ENCODE measurements at places on chromosomes 5 and 9. TPM values are rescaled to one million over a fixed set of nuclear protein-coding genes. Genes with fewer than 3 reads are reported as not detected.

- no peak overlapping the region for H3K27ac ChIP-seq
- no peaks in the 10 kb centered on the region for H3K27me3 ChIP-seq
- no peaks in the 10 kb centered on the region for H3K36me3 ChIP-seq
- DNase-seq, result no peak
Observed at GRCh38 chr5:127612441-127613141, 36.3 kb upstream of the CTXN3 start.

MOB3B gene
- 22.5 TPM for total RNA-seq

- no peak overlapping the region for H3K4me3 ChIP-seq
- DNase-seq, result no peak
- H3K36me3 ChIP-seq, result no peaks in the 10 kb centered on the region
- H3K27me3 ChIP-seq, result no peaks in the 10 kb centered on the region
- no peak overlapping the region for H3K27ac ChIP-seq
Observed at GRCh38 chr9:133309608-133310007, 26.4 kb downstream of the SURF6 start.

- H3K27ac ChIP-seq, result no peak overlapping the region
- H3K36me3 ChIP-seq, result no peaks in the 10 kb centered on the region
- no peak for DNase-seq
- H3K4me1 ChIP-seq, result no peaks in the 10 kb centered on the region
Observed at GRCh38 chr5:175035882-175036533, 311.6 kb downstream of the MSX2 start.

PCDHGB4 gene
- 6.1 TPM for total RNA-seq
